ENCODE measurements at places on chromosomes 2 and 18.

- DNase-seq = no peak
These were observed 44.4 kb upstream of the RBM44 start for GRCh38 chr2:237754182-237754581.

DNA sequence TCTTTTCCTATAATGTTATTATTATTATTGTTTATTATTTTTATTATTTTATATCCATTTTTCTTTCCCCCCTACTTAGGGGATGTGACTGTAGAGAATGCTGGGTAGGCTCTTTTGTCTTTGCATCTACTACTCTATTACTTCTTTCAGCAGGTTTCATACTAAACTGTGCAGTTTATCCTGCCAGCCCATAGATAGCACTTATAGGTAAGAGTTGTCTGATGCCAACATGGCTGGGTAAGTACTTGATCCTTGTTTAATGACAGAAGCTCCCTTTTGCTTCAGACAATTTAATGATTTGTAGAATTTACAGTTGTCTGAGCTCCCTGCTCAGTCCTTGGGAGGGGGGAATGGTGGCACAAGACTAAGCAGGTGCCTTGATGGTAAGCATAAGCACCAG lies 262.9 kb upstream of the CDH2 start:
- no peak for DNase-seq

DNA sequence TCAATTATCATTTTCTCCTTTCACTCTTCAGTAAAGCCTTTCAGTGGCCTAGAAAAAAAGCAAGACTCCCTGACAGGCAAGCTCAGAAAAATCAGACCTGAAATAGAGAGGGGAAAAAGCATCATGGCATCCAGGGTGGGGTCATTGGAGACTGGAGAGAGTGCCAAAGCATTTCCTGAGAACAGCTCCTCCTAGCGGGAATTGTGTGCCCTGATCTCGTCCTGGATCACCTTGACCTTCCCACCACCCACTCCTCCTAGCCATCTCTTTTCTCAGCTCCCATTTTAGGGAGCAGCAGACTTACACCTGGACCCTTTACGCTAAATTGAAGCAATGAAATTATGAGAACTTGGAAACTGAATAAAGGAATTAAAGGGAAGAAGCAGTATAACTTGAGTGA lies 176.6 kb downstream of the VWC2L start:
- DNase-seq = no peak

DNA sequence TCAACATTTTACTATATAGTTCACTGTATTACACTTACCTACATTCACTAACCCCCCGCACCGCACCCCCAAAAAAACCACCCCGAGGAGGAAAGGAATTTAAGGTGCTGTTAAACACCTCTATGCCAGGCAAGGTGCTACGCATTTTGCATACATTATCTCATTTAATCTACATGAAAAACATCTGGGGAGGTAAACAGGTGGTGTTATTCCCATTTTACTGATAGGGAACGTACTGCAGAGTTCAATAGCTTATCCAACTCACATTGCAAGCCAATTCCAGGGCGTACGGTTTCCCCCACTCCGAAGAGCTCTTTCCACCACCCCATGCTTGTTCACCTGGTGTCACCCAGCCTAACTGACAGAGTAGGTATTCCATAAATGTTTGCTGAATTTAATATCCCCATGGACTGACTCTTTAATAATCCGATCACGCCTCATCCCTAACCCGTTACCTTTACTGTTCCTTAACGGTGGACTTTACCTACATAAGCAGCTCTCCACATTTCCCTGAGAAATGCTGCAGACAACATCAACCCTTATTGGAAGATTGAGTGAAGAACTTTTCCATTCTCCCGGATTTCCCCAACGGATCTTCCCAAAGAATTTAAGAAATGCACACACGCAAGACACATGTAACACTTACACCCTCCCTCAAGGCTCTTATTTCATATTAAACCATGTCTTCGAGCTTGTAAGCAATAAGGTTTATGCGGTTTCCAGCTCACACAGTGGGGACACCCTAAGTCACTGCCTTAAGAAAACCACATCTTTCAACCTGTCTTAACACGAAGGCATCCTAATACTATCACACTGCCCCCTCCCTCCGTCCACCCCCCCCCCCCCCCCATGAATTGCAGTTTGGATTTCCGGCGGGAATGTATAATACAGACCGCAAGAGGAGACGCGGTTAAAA lies 1.2 kb downstream of the RAPH1 start:
- no peak for DNase-seq

GRCh38 chr2:169118060-169118459 lies 48.7 kb downstream of the DHRS9 start:
- no peak for DNase-seq

GRCh38 chr18:33116376-33116775 lies 324.1 kb downstream of the CCDC178 start:
- peak; percentile 69 for DNase-seq

DNA sequence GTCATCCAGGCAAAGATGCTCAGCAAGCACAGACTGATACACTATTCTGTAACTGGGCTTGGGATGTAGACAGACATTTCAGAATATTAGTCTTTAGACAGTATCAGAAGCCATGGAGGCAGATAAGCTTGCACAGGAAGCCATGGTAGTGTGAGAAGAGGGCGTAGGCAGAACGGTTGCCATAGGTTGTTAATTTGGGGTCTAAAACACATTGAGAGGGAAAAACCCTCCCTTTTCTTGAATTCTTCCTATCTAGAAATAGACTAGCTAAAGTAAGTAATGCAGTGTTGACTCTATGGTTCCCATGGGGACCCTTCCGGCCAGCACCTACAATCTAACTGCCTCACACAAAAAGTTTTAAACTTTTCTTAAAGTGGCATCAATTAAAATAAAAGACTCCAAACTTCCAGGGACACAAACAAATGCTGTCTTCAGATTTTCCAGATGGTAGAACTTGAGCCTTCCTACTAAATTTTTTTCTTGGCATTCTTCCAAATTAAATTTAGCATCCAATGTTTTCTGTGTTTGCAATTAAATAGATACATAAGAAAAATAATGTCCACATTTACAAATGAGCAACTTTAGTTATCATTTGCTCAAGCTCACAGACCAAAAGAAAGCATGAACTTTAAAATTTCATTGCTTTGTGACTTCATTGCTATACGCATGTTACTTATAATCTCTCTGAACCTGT lies 1.9 kb downstream of the PRKRA start:
- no peak for DNase-seq

DNA sequence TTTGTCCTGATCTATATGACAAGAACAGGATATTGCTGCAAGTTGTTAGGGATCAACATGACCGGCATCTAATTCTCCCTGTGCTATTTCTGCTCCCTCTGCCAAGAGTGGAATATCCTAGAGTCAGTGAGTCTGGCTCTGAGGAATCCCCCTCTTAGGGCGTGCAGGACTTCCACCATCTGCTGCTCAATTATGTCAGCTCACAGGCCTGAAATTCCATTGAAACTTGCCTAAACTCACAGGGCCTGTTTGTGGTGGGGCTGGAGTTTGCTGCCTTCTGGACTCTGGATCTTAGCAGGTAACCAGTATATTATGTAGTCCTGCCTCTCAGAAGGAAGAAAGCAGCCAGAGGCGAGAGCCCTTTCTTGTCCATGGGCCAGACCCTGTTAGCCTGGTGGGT lies 323.0 kb downstream of the TSN start:
- no peak for DNase-seq

DNA sequence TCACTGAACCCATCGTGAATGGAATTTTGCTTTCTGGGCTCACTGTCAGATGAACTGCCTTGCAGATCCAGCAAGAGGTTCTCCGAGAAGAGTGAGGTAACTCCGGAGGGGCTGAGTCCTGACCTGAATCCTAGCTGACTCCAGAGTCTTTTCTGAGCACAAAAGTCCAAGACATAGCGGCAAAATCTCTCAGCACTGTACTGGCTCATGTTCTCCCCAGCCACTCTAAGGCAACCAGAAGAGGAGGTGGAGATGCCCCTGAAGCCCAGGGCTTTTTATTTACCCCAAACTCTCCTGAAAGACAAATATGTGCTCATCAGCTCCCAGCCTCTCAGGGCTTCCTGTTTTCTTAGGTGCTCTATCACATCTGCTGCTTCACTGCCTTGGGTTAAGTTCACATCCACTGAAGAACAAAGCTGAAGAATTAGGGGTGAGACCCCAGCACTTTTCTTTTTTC lies 221.8 kb downstream of the MREG start:
- no peak for DNase-seq

- DNase-seq = no peak
These were observed 159.7 kb downstream of the SMAD7 start for GRCh38 chr18:48790869-48791635.

DNA sequence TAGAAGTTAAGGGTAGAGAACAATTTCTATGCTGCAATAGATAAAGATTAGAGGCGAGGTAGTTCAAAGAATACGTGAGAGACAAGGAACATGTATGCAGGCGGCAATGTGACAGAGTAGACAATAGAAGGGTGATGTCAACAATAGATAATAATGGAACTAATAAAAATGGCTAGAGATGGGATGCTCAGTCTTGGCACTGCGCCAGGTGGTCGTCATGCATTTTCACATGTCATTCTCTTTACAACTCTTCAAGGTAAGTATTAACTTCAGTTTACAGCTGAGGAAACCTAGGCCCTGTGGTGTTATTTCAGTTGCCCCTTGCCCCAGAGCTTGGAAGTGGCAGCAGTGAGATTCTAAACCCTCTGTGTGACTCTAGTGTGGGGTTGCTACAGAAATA lies 890.7 kb upstream of the CELF4 start:
- DNase-seq = no peak

- no peak for DNase-seq
These were observed 82.2 kb downstream of the RAB31 start for GRCh38 chr18:9790261-9790660.

DNA sequence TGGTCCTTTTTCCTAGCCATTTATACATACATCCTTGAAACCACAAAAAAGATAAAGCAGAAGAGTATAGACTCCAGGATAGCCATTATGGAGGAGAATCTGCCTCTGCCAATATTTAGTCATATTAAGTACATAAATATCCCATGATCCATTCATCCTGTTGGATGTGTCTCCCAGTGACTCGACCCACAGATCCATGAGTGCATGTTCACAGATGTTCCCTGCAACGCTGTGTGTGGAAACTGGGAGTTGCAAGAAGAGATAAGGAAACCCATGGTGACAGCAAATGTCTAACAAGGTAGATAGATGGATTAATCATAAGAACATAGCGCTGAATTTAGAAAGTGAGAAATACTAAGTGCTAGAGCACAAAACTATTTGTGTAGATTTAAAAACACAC lies 34.5 kb downstream of the STK39 start:
- DNase-seq = no peak

DNA sequence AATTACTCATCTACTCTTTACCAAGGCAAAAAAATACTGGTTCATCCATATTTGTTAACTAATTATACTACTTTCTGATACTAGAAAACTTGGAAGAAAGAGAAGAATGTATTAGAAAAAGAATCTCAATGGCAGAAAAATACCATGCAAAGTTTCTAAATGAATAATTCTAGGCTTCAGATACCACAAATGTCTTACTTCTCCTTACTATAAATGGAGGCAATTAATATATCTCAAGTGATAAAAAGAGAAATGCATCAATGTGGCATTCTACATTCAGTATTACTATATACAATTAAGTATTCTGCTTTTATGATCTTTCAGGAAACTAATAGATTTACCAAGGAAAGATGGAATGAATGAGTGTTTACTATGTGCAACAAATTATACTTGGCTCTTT lies 85.5 kb downstream of the ITSN2 start:
- no peak for DNase-seq

DNA sequence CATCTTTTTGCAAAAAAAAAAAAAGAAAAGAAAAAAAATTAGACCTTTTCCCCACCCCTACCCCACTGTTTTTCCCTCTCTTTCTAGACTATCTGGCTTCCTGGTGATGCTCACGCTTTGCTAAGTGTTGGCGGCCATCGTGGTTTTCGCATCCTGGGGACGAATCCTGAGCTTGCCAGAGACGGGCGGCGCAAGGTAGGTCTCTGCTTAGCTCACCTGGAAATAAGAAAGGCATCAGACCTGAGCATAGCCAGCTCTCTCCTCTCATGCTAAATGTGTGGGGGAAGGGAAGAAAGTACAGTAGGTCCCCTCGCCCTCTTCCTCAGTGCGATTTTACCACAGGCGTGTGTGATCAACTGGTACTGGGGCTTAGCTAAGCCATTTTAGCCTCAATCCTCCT lies 90.5 kb downstream of the KLHL29 start:
- no peak for DNase-seq

DNA sequence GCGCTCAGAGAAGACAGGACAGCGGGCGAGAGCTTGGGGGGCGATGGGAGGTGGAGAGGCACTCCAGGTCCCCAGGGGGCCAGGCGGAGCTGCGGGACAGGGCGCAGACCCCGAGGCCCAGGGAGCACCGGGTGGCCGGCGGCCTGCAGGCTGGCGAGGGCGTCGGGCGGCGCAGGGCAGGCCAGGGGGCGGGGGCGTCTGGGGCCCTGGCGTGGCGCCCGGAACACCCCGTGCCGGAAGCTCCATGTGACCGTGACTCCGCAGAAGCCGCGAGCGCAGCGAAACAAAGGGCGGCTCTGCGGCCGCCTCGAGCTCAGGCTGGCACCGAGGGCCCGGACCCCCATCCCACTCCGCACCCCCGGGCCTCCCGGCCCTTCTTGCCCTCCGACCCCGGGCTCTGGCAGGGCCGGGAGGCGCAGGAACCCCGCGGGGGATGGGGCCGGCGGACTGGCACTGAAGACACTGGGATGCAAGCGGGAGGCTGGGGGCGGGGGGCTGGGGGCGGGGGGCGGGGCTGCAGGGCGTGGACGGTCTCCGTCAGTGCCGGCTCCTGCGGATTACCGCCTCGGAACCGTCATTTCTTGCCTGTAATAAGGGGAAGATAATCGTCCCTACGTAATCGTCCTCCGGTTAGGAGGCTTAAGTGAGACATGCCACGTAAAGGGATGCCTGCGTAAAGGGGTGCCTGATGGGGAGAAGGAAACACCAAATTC lies 19.1 kb downstream of the SH2D6 start:
- peak; percentile 78 for DNase-seq

DNA sequence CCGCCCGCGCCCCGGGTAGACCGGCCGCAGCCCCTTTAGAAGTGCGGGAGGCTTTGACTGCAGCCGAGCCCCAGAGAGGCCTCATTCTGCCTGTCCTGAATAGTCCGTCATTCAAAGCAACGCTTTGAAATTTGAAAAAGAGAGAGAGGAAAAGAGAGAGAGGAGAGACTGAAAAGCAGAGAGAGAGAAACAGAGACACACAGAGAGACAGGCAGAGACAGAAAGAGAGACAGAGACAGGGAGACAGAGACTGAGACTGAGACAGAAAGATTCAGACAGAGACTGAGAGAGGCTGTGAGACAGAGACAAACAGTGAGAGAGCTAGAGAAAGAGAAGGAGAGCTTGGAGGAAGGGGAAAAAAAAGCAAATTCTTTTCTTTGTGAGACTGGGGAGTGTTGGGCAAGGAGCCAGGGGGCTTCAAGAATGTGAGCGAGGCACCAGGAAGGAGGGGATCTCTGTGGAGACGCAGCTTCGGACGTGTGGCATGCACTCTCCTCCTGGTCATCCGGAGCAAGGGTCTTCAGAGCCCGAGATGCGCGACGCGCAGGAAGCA lies 73.1 kb downstream of the MYCN start:
- DNase-seq = no peak

DNA sequence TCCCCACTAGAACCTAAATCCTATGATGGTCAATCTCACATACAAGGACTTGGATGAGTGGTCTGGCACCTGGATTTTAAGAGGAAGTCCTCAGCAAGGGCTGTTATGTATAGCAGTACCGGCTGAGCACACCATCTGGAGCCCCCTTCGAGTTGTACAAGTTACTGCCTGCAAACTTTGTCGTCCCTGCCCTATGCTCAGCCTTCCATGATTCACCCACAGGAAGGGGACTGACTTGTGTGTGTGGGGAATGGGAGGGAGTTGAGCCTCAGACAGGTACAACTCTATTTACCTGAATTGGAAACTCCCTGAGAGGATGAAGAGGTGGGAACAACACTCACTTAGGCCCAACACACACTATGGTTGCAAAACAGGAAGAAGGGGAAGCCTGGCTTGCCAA lies 186.6 kb downstream of the MYO5B start:
- no peak for DNase-seq

Measured in NCI-H1092 treated with DMSO at 0.1 percent for 48 hours (cell line).